ENCODE measurements at places on chromosomes 11 and 22. TPM values are rescaled to one million over a fixed set of nuclear protein-coding genes. Genes with fewer than 3 reads are reported as not detected.

DNA sequence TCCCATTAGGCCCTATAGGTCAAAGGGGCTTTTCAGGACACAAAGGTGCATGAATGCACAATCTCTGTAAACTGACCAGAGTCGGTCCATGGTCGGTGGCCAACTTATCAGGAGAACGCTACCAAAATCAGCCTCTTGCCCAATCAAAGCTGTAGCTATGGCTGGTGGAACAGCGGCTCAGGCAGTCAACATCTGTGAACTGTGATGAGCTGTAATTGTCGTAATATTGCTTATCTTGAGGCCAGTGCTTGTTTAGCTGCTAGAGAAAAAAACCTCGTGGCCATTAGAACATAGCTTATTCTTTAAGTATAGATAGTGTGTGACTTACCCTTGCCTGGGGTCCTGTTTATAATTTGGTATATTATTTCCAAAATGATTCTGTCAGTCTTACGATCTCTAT, 14.4 kb upstream of the CHST1 start:
- no peak for DNase-seq
- H3K27ac ChIP-seq: no peak overlapping the region
- H3K36me3 ChIP-seq: no peaks in the 10 kb centered on the region
- H3K4me1 ChIP-seq: no peaks in the 10 kb centered on the region

DNA sequence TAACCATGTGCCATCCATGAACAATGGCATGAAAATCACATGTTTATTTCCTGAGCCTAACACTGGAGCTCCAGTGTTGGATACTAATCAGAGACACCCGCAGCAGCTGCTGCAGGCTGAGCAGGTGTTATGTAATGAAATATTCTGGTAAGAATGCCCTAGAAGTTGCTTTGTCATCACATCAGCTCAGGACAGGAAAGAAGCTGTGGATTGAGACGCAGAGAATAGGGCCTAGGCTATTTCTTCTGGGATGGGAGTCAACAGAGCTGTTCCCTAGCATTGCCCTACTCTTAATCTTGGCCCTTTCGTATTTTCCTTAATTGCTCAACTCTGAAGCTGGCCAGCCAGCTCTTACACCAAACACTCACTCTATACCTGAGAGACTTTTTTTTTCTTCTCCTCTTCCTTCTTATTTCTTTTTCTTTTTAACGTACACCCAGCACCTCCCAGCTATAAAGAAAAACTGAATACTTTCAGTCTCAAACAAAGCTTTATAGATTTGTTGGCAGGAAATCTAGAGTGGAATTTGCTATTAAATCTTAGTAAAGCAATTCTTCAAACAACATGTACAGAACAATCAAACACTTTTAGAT, 31.9 kb downstream of the RASSF10 start:
- DNase-seq: no peak
- no peaks in the 10 kb centered on the region for H3K36me3 ChIP-seq
- H3K4me3 ChIP-seq: no peak overlapping the region
- no peak overlapping the region for H3K27ac ChIP-seq
- no peaks in the 10 kb centered on the region for H3K4me1 ChIP-seq

DNA sequence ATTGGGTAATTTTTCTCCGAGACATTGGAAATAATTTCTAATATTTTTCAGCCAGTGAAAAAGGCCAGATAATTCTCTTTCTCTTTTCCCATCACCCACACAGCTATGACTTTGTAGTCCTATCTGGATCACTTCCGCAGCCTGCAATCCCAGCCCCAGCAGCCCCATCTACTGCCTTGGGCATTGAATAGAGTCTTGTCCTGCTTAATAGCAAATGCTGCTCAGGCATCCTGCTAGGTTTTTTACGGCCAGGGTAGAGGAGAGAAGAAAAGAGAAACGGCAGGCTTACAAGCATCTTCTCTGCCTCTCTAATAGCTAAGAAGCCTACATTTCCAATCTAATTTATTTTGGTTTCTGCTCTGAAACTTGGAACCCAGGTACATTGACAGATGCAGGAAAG, 154.3 kb upstream of the B3GAT1 start:
- H3K36me3 ChIP-seq: no peaks in the 10 kb centered on the region
- H3K27ac ChIP-seq: no peak overlapping the region
- no peaks in the 10 kb centered on the region for H3K4me1 ChIP-seq
- no peak for DNase-seq
- H3K4me3 ChIP-seq: no peak overlapping the region

DNA sequence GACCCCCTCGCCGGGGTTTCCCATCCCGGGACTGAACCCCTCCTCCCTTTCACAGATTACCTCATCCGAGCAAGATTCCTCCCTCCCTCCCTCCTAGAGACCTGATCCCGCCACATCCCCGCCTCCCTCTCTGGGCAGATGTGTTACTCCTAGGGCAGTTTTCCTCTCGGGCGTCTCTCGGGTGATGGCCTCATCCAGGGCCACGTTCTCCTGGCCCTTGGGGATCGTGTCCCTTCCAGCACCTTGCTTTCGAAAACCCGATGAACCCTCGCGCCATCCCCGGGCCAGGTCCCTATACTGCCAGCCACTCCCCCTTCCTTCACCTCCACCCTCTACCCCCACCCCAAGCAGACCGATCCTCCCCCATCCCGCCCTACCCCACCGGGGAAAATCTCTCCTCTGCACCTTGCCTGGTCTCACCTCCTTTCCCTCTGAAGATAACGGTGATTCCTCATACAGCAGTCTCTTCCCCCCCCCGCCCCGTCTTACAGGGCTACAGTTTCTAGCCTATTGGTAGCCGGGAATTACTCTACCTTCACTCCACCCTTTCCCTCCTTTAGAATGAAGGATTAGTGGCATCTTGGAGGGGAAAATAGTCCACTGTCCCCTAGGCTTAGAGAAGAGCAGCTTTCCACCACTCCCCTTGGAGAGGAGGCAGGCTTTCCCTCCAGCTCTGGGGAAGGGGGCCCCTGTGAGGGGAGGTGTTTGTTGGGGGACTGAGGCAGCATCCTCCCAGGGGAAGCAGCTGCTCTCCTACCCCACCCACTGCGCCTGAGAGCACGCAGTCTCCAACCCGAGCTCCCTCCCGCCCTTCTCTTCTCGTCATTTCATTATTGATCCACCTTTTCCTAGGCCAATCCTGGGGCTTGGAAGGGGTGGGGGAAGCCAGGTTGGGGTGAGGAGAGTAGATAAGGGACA, 1.2 kb downstream of the KMT2A start:
- peaks cover 15% of the 10 kb centered on the region for H3K4me1 ChIP-seq
- H3K27me3 ChIP-seq: no peaks in the 10 kb centered on the region
- peak overlapping the region; percentile 91 for H3K4me3 ChIP-seq
- no peaks in the 10 kb centered on the region for H3K36me3 ChIP-seq
- peak overlapping the region; percentile 79 for H3K27ac ChIP-seq
- DNase-seq: peak; percentile 23

DNA sequence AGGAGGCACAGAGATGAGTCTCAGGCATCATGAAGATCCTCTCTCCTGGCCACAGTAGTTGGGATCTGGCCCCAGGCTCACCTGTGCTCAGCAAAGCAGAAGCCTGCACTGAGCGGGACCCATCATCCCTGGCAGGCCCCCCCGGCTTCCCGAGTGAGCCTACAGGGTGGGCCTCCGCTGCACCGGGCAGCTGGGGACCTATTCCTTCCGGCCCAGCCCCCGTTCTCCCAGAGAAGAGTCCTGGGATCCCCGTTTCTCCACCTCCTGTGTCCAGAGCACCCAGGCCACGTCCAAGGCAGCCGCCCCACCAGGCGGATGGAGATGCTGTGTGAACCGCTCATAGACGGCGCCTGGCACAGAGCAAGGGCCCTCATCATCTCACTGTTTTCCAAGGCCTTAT, 52.5 kb downstream of the ANO1 start:
- H3K27ac ChIP-seq: no peak overlapping the region
- no peaks in the 10 kb centered on the region for H3K36me3 ChIP-seq
- no peak for DNase-seq

GRCh38 chr22:49643466-49643865, 184.2 kb downstream of the BRD1 start:
- no peak for DNase-seq
- no peak overlapping the region for H3K4me3 ChIP-seq
- H3K36me3 ChIP-seq: no peaks in the 10 kb centered on the region
- H3K27ac ChIP-seq: no peak overlapping the region
- H3K27me3 ChIP-seq: no peaks in the 10 kb centered on the region

GRCh38 chr11:819129-819931, 616 bp downstream of the PNPLA2 start:
- H3K27ac ChIP-seq: peak overlapping the region; percentile 82
- H3K36me3 ChIP-seq: peaks cover 12% of the 10 kb centered on the region
- DNase-seq: peak; percentile 80
- H3K4me1 ChIP-seq: peaks cover 20% of the 10 kb centered on the region
- H3K27me3 ChIP-seq: no peaks in the 10 kb centered on the region

DNA sequence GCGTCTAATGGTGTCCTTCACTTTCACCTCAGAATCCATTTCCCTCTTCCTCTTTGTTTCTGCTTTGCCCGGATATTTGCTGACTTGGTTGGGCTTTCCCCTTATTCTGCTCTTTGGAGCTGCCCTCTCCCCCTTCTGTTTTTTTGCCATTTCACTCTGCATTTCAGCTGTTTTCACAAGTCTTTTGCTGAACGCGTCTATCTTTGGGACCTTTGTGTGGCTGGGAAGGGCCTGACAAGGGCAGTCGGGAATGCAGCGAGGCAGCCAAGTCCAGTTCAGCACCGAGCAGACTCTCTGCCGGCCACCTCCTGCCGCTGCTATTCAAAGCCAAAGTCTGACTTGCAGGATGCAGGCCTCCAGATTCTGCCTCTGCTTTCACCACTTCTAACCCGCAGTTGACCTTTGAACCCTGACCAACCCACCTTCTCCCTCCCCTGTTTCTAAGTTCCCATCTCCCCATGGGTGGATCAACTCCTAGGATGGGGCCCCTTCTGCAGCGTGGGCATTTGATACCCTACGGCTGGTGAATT, 38.2 kb downstream of the FEZ1 start:
- peak; percentile 76 for DNase-seq
- H3K4me1 ChIP-seq: peaks cover 9% of the 10 kb centered on the region
- H3K4me3 ChIP-seq: no peak overlapping the region
- H3K27me3 ChIP-seq: no peaks in the 10 kb centered on the region
- no peaks in the 10 kb centered on the region for H3K36me3 ChIP-seq

- no peak overlapping the region for H3K4me3 ChIP-seq
- no peak overlapping the region for H3K27ac ChIP-seq
- peaks cover 14% of the 10 kb centered on the region for H3K27me3 ChIP-seq
- H3K36me3 ChIP-seq: no peaks in the 10 kb centered on the region
Measured at GRCh38 chr22:30826670-30827355, 132.1 kb downstream of the OSBP2 start.

OR4A16 gene
- total RNA-seq: not detected

SEPTIN5 gene
- 25.8 TPM for total RNA-seq
